Vagina (tissue), 2 donors: ENCODE measurements at places on chromosomes 6 and 20. TPM values are rescaled to one million over a fixed set of nuclear protein-coding genes. Genes with fewer than 3 reads are reported as not detected.

DNA sequence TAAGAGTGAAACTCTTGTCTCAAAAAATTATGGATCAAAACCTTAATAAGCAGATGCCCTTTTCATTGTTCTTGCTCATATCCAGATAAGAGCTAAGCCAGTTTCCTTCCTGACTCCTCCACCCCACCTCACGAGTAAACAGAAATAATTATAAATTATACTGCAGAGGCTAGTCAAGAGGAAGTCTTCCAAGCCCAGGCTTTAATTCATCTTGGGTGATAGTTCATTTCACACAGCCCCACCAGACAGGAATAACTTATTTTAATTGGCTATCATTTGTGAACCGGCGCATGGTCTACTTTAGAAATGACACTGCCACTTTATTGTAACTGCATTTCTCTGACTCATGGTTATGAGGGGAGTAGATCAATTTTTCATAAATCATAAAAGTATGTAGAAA, 102.0 kb downstream of the BTBD3 start:
- no peak for DNase-seq

- DNase-seq, result no peak
Measured at GRCh38 chr6:137002505-137002904, 42.3 kb downstream of the IL20RA start.

DNA sequence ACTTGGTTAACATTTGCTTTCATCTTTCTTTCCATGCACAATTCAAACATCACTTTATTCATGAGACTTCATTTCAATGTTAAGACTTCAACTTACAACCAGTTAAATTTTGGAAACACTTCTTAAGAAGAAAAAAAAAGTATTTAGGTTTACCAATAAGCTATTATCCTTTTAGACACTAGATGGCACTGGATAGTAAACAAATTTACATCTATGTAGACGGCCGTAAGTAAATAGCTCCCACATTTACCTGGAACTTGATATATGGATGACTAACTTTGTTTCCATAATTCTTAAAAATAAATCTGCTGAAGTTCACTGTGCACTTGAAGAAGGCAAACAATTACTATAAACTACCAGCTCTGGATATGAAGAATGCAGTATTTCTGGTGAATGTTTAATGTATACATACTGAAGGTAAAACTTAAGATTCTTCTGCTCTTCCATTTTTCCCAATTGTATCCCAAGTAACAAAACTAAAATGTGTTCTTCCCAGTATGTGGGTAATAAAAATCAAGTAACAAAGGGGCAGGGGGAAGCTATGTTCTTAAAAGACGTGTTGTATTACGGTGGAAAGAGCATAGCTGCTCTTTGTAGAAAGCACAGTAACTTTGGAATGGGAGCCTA, 130.6 kb upstream of the C6orf118 start:
- DNase-seq, result no peak

The TRIM26 gene
- 35.4 TPM for total RNA-seq

The PSORS1C2 gene
- total RNA-seq, result not detected

DNA sequence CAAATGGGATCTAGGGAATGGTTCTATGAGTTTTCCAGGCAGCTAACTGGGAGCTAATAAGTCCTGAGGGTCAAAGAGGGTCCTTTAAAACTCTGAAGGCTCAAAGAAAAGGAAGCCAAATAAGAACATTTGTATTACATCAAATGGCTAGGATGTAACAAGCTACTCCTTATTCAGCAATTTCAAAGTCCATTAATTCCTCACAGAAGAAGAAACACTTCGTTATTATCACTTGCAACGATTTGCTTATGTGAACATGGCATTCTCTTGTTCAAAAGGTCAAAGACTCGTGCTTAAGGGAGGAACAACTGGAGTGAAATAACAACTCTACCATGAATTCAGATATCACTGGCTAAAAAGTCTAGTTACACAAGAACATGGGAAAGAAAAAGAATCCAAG, 70.8 kb upstream of the FBXO30 start:
- no peak for DNase-seq

- DNase-seq, result no peak
Measured at GRCh38 chr20:23826541-23827021, at the start of gene CST2. TSS of gene CST2 (minus strand) at chr20:23826729. CDS start at chr20:23826660, 69 bp downstream.

DNA sequence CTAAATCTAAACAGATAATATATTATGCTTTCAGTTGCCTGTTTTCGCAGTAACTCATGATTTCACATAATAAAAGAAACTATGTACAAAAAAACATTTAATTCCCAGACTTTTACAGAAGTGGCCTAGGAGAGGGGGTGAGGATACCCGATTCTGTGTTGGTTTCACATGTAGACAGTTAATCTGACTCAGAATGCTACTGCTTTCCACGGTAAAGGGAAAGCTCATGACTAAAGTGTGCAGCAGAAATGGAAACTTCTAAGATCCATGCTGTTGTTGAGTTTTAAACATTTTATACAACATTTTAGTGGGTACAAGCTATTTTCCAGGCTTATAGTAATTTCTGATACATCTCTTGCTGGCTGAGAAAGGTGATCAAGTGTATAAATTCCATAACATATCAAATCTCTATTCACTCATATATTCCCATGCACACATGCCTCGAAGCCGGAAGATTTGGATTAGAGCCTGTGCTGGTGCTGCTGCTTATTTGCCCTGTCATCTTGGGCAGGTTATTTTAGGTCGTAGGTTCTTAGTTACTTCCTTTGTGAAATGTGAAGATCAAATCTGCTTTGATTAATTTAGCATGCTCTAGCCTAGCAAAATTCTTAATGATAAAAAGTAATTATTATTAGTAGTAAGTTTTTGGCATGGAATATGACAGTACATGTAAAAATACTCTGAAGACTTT, 896.7 kb upstream of the MAP3K7 start:
- no peak for DNase-seq

GRCh38 chr20:51536116-51537069, 6.1 kb downstream of the NFATC2 start:
- no peak for DNase-seq

DNA sequence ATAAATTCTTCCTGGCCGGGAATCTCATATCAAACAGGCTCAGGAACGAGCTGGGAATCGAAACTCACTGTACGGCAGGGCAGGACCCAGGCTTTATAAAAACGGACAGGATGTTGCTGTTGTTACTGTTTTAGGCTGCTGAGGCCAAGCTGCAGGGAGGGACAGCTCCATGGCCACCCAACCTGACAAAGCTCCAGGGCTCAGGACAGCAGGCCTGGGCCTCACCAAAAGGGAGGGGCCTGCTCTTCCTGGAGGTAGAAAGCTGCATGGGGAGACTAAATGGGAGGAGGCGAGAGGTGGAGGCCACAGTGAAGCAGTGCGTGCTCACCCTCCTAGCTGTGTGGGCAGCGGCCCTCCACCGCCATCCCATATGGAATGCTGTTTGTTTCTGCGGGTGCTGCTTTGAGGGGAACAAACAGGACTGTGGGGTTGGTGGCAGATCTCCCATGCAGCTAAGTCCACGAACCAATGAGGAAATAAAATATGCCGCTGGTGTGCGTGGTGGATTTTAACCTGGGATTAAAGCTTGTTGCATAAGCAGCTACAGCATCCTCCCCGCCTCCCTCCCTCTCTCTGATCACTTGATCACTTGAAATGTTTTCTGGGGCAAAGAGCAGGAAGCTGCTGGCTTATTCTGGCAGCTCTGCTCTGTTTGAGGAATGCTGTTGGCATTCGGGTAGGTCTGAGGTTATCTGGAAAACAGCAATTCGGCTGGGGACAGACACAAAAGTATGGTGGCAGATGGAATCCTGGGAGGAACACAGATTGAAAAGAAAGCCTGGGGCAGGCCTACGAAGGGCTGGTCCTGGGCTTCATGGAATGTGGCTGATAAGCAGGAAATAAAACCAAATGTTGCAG, 2.4 kb upstream of the ZMYND8 start:
- DNase-seq, result peak; percentile 97

GRCh38 chr6:145214570-145214969, 520.8 kb downstream of the EPM2A start:
- DNase-seq, result no peak

GRCh38 chr6:43687437-43688347, at the start of gene MRPS18A:
TSS of gene MRPS18A (minus strand) at chr6:43687791. CDS start at chr6:43687779, 12 bp downstream.
- no peak for DNase-seq

DNA sequence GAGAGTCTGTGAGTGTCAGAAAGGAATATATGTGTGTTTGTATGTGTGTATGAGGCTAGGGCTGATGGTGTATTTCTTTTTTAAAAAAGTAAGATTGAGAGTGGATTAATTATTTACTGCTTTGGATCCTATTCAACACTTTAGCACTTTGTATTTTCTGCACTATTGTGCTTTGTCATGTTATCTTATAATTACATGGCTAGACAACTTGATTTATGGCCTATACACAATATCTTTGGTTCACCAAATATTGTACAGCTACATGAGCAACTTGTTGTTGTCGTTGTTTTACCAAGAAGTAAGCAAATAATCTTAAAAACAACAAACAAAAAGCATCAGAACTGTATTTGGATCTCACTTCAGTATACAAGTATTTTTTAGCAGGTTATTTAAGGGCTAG, 84.6 kb upstream of the TBX18 start:
- DNase-seq, result no peak

The TRIM40 gene
- total RNA-seq, result not detected

DNA sequence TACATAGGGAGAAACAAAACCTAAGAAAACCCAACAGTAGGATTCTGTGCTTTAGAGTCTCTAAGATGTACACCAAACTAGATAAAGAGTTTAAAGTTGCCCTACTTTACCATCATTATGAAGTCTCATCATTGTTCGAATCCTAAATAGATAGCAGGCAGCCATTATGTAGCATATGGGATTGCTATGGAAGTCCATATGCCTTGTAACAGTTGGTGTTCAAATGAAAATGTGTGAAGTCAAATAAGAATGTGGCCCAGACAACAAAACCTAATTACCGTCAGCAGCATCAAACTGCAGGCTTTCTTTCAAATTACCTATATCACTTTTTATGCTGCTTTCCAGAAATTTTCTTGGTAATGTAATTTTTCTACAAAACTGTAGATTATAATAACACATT, 1380.1 kb downstream of the GRIK2 start:
- no peak for DNase-seq

GRCh38 chr6:140401761-140402160, 1027.3 kb upstream of the CITED2 start:
- no peak for DNase-seq

GRCh38 chr6:100554228-100554627, 89.5 kb upstream of the SIM1 start:
- DNase-seq, result no peak

GRCh38 chr20:60365064-60365666, 406.9 kb downstream of the CDH26 start:
- DNase-seq, result no peak

The TBPL1 gene
- total RNA-seq, result 17.7 TPM

The CLDN20 gene
- not detected for total RNA-seq

- DNase-seq, result no peak
Measured at GRCh38 chr6:166613027-166613426, 14.0 kb downstream of the RPS6KA2 start.

- DNase-seq, result no peak
Measured at GRCh38 chr6:11219400-11219834, 13.1 kb downstream of the NEDD9 start.

DNA sequence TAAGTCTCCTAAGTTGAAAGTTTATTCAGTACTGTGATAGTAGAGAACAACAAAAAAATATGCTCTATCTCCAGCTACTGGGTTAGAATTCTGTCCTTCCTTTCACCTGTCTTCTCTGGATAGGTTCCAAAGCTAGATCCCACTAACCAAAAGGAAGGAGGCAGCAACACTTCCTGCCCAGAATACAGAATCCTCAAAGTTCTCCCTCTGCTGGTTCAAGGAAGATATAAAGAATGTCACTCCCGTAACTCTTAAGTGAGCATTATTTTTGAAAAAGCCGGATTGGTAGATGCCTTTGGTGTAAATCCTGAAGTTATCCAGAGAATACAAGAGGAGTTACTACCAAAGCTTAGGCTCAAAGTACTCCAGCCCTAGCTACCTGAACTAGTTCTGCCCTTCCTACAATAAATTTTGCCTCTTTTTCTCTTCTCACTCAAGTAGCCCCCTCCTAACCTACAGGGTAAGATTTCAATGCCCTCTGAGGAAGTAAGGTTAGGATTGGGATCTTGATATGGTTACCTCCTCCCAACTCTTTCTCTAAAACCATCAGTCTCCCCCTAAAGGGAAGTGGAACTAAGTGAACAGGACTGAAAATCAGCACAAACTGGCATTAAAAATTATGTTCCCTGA, 26.0 kb upstream of the CRIP3 start:
- no peak for DNase-seq

GRCh38 chr6:113317891-113318574, 539.1 kb upstream of the MARCKS start:
- DNase-seq, result no peak

DNA sequence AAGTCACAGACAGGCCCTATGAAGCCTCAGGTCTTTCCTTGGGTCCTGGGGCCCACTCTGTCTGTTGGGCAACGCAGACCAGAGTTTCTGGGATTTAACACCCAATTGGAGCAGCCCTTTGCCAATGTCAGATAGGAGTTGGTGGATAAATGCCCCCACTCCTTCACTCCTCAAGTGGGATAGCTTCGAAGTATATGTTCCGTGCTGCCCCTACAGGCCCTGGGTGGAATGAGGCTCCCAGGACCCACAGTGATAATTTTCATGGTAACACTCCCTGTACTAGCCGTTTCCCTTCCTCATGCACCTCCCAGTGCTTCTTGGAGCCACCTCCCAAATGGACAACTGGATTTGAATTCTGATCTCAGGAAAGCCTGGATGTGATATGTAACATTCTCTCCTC, 145.4 kb downstream of the FOXA2 start:
- DNase-seq, result no peak

The SEMG2 gene
- total RNA-seq, result not detected

The C20orf173 gene
- not detected for total RNA-seq

The TFAP2B gene
- 0.25 TPM for total RNA-seq
